ENCODE measurements at places on chromosomes 6 and 20.

- no peak for DNase-seq
Measured at GRCh38 chr20:4581838-4582237, 139.9 kb upstream of the PRND start.

DNA sequence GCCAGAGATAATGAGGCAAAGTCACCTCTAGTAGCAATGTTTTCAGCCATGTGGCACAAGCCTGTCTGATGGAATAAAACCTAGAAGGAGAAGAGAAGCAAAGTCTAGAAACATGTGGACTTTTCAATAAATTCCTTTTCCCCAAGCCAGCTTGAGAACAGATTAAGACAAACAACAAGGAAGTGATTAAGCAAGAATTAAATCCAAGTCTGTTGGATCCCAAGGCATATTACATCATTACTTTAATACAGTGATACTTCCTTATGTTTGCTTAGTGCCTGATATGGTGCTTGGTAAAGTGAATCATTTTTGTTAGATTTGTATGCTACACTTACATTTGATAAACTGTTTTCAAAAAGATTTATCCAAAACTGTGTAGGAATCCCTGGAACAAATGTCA is 260.3 kb upstream of the FAM83B start:
- DNase-seq = no peak

DNA sequence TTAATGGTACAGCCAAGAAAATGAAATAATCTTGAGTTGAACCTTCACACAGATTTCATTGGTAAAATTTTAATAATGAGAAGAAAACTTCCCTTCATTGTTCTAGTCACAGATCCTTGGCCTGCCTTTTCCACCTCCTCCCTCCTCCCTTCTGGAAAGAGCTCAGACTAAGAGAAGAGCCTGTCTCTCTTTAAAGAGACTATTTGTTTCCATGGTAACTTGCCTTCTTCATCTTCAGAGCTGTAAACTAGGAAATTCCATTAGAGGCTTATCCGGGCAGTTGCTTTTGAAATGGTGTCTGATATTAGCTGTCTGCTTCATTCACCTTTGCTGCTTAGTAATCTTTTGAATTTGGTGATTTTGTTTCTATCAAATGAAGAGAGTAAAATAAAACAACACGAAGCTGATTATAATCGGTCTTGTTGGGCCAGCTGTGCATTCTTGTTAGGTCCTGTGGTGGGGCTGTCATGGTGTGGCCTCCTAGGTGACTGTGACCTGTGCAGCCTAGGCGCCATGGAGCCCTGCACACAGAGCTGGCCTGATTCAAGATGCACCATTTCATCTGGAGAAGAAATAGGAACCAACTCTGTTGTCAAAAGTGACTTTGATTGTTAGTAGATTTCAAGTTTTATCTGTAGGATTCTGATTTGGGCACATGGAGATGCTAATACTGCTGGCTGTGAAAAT is 96.7 kb downstream of the MAP3K7 start:
- no peak for DNase-seq

- DNase-seq = no peak
Measured at GRCh38 chr6:111985202-111985731, 68.6 kb upstream of the CCN6 start.

GRCh38 chr20:48544402-48545339 is 283.1 kb downstream of the PREX1 start:
- no peak for DNase-seq

DNA sequence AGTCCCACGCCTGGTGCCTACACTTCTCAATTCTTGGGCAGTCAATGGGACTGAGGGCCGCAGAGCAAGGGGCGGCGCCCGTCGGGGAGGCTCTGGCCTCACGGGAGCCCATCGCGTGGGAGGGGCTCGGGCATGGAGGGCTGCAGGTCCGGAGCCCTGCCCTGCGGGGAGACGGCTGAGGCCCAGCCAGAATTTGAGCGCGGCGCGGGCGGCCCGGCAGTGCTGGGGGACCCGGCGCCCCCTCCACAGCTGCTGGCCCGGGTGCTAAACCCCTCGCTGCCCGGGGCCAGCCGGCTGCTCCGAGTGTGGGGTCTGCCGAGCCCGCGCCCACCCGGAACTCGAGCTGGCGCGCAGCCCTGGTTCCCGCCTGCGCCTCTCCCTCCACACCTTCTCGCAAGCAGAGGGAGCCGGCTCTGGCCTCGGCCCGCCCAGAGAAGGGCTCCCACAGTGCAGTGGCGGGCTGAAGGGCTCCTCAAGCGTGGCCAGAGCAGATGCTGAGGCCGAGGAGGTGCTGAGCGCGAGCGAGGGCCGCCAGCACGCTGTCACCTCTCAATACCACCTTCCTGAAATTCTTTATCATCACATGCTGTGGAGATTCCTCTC is 58.5 kb downstream of the BAK1 start:
- no peak for DNase-seq

- DNase-seq = no peak
Measured at GRCh38 chr20:2152317-2152716, 50.7 kb downstream of the STK35 start.

DNA sequence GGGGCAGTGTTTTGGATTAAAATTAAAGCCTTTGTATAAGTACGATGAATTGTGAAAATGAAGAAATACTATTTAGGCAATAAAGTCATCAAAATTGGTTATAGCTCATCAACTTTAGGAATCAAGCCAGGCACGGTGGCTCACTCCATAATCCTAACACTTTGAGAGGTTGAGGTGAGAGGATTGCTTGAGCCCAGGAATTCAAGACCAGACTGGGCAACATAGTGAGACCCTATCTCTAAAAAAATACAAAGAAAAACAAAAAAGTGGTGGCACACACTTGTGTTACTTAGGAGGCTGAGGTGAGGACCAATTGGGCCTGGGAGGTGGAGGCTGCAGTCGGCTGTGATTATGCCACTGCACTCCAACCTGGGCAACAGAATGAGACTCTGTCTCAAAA is 8.5 kb upstream of the RHAG start:
- DNase-seq = no peak

DNA sequence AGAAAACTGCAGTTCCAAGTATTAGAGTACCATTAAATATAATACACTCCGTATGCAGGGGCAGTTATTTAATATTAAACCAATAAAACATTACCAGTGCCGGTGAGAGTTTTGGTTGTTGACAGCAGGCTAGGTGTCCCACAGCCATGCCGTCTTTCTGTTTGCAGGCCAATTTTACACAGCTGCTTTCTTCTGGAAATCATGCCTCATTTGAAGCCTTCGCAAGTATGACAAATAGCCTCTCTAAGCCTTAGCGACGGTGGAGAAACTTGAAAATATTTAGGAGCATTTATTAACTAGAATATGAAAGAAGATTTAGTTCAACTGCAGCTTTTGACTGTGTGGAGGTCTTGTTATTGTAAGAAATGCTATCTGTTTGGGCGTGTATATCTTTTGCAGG is 226.0 kb downstream of the BMP2 start:
- no peak for DNase-seq

DNA sequence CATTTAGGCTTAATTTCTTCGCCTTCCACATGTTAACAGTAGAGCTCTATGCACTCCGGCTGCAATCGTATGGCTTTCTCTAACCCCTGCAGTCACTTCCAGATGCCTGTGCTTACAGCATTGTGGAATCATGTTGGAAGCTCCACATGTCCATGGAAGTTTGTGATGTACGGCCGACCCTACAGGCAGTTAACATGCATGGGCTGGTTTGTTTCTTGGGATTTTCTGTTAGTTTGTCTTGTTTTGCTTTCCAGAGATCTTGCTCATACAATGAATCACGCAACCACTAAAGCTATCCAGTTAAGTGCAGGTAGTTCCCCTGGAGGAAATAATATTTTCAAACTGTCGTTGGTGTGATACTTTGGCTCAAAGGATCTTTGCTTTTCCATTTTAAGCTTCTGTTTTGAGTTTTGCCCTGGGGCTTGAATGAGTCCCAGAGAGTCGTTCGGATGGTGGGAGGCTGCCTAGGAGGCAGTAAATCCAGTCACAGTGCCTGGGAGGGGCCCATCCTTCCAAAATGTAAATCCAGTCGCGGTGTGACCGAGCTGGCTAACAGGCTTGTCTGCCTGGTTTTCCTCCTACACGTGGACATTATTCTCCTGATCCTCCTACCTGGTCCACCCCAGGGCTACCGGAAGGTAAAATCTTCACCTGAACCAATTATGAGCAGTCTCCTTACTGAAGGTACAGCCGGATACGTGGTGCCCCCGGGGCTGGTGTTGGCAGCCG is 225.9 kb downstream of the SMOC2 start:
- no peak for DNase-seq

- DNase-seq = no peak
Measured at GRCh38 chr6:13769655-13770053, 44.7 kb downstream of the MCUR1 start.

- DNase-seq = peak; percentile 3
Measured at GRCh38 chr6:38773338-38773737, 58.2 kb downstream of the DNAH8 start.

GRCh38 chr20:57252559-57253162 is 13.8 kb downstream of the BMP7 start:
- DNase-seq = no peak

DNA sequence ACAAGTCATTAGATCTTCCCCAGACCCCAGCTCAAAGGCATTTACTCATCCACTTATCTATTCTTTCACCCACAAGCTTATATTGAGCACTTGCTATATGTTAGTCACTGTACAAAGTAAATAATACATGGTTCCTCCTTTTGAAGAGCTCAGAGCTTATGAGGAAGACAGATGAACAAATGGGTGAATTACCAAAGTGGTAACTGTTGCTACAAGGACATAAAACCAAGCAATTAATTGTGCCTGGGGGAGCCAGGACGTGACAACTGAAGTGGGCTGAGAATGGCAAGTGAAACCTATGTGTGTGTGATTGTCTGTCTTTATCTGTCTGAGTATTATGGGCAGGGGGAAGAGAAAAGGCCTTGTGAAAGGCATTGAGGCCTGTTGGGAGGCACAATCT is 45.6 kb upstream of the AKIRIN2 start:
- DNase-seq = no peak

DNA sequence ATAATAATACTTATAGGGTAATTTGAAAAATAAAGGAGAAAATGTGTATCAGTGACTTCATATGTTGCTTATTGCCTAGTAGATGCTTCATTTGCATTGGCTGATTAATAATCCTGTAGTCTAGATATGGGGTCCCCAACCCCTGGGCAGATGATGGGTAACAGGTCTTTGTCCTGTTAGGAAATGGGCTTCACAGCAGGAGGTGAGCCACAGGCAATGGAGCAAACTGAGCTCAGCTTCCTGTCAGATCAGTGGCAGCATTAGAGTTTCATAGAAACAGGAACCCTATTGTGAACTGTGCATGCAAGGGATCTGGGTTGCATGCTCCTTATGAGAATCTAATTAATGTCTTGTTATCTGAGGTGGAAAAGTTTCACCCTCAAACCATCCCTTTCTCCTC is 1049.5 kb upstream of the EPHA7 start:
- DNase-seq = no peak

GRCh38 chr6:144898052-144898689 is 613.0 kb downstream of the UTRN start:
- no peak for DNase-seq

DNA sequence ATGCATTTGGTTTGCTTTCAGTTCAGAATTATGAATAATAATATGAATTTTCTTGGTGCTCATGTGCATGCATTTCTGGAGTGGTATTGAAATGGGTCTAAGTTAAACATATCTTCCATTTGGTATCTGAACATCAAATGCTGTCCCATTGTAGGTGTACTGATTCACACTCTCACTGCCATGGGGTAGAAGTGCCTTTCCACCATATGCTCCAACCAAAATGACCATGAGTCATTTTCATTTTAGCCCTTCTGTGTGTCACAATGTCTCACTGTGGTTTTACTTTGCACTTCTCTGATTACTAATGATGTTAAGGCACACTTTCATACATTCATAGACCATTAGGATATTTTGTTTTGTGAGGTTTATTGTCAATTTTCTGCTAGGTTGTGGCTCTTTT is 211.9 kb downstream of the HAO1 start:
- no peak for DNase-seq

DNA sequence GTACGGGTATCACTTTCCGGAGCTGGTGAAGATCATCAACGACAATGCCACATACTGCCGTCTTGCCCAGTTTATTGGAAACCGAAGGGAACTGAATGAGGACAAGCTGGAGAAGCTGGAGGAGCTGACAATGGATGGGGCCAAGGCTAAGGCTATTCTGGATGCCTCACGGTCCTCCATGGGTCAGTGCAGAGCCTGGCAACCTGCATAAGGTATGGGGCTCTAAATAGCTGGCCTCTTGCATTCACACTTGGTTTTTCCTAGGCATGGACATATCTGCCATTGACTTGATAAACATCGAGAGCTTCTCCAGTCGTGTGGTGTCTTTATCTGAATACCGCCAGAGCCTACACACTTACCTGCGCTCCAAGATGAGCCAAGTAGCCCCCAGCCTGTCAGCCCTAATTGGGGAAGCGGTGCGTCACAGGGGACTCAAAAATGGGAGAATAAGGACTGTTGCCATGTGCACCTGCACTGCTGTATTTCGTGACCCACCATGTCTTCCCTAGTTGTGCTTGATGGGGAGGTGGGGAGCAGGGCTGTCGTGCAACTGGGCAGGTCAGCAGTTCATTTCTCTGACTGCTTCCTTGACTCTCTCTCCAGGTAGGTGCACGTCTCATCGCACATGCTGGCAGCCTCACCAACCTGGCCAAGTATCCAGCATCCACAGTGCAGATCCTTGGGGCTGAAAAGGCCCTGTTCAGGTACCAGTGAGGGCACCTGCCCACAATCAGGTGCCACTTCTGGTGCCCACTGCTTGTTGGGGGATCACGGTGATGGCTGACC is 3.1 kb downstream of the NOP56 start:
- no peak for DNase-seq
